Activated naive CD8-positive, alpha-beta T cell treated with anti-CD3 and anti-CD28 coated beads, Interleukin-2, amount 10 ng/mL, durations not matched to agents 7 days and 5 days (primary cell): ENCODE measurements at places on chromosomes 1 and 21. TPM values are rescaled to one million over a fixed set of nuclear protein-coding genes. Genes with fewer than 3 reads are reported as not detected.

- no peak for DNase-seq
Observed at GRCh38 chr1:185448591-185449186, 131.6 kb upstream of the IVNS1ABP start.

Gene CCDC24
- 1.3 TPM for total RNA-seq

GRCh38 chr1:89815611-89816010 is 5.2 kb upstream of the LRRC8D start:
- no peak for DNase-seq

Gene SELL
- total RNA-seq, result 135 TPM

DNA sequence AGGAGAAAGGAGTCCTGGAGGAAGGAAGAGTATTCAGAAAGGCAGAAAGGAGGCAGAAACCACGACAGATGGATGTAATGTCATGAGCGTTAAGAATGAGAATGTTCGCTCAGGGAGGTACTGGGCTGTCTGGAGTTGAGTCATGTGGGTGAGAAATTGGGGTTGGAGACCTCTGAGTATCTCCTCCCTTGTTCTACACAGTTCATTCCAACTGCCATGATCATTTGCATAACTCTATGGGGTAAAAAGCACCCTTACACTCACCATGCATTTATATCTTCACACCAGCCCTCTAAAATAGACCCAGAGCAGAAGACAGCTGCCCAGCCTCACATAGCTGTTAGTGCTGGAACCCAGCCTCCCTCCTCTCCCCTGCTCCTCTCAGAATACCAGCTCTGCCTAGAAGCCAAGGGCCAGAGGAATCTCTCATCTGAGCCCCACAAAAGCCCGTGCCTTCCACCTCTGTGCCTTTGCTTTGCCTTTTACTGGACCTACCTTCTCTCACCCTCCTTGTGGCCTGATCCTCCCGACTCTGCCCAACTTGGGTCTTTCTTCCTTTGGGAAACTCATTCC is 85.2 kb downstream of the BEND5 start:
- DNase-seq, result no peak

DNA sequence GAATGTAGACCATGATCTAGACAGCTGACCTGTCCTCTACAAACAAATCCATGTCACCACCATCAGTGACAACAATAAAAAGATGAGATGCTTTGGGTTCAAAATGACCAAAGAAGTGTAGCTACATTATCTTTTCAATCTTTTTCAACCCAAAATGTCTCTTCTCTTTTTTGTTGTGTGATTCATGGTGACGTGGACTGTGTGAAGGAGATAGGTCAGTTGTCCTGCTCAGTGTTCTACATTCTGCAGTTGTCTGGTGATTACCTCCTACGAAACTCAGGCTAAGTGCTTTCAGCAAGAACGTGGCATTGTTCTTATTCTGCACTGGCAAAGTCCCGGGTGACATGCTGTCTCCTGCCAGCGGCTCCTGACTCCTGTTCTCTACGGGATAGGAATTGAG is 73.1 kb downstream of the PRKAB2 start:
- no peak for DNase-seq
